ENCODE measurements at places on chromosomes 2 and 18.

GRCh38 chr2:233929352-233930022, 12.3 kb downstream of the TRPM8 start:
- DNase-seq: peak; percentile 25

GRCh38 chr2:215884451-215885087, 128.8 kb downstream of the MREG start:
- DNase-seq: no peak

GRCh38 chr2:83368916-83369315, 1090.2 kb downstream of the SUCLG1 start:
- no peak for DNase-seq

DNA sequence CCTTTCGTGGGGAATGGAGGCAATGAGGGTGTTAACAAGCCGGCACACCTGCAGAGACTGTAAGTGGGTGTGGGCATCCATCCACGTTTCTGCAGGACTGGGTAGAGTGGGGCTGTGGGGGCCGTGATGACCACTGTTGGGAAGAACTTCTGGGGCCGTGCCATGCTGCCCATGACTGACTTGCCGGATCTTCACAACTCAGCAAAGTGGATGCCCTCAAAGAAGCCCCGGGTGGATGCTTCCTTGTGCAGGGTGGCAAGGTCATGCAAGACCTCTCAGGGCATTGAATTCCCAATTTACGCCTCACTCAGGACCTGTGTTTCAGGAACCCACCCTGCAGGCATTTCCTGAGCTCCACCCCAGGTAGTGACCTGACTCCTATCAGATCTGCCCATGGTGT, 143.5 kb upstream of the TPO start:
- DNase-seq: no peak

DNA sequence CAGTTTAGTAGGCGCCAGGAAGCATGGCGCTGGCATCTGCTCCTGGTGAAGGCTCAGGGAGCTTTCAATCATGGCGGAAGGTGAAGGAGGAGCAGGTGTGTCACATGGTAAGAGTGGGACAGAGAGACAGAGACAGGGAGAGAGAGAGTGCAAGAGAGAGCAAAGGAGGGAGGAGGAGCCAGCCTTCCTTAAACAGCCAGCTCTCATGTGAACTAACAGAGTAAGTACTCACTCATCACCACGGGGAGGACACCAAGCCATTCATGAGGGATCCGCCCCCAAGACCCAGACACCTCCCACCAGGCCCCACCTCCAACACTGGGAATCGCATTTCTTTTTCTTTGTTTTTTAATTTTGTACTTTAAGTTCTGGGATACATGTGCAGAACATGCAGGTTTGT, 40.8 kb upstream of the CLASP1 start:
- DNase-seq: no peak

DNA sequence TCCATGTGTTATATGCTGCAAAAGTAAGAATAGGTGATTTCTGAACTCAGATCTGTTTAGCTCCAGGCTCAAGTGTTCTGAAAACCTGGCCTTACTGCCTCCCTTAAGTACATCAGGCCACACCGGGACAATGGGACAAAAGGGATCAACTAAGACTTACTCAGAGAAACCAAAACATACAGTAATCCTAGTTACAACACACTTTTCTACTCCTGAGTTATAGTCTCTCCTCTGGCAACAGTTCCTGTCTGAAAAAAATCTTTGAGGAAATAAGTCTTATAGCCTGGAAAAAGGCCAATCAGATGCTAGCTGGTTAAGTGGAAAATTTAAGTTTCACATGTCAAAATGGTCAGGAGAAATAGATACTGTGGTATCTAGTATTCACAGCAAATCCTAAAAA, 5.6 kb downstream of the METTL5 start:
- no peak for DNase-seq

- DNase-seq: peak; percentile 9
These were observed 1694.1 kb upstream of the CELF4 start for GRCh38 chr18:39259736-39260135.

Measured in SJCRH30 (cell line).